ENCODE measurements at places on chromosomes 6 and 20.

- DNase-seq: no peak
These were observed 60.0 kb downstream of the NPEPL1 start for GRCh38 chr20:58752565-58752964.

DNA sequence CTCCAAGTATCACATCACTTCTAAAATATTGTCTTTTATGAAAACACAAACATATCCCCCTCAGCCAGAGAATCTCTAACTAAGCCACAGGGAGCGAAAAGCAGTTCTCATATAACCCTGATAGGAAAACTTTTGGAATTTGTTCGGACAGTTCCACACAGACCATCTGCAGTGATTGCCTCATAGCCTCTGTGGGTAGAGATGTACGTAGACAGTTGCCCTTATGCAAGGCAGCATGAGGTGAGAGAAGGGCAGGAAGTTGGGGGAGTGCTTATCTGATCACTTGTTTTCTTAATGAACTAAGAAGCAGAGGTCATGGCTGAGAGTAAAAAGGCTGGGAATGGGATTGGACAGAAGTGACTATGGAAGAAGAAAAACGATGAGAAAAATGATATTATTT, 39.6 kb downstream of the SLC23A2 start:
- no peak for DNase-seq

- no peak for DNase-seq
These were observed at the start of gene MCHR2 for GRCh38 chr6:99993533-99994251. MCHR2 (minus strand) TSS chr6:99994223; CDS start chr6:99956147, 38,076 bp downstream.

GRCh38 chr6:100881707-100882040, 545 bp upstream of the ASCC3 start:
- no peak for DNase-seq

DNA sequence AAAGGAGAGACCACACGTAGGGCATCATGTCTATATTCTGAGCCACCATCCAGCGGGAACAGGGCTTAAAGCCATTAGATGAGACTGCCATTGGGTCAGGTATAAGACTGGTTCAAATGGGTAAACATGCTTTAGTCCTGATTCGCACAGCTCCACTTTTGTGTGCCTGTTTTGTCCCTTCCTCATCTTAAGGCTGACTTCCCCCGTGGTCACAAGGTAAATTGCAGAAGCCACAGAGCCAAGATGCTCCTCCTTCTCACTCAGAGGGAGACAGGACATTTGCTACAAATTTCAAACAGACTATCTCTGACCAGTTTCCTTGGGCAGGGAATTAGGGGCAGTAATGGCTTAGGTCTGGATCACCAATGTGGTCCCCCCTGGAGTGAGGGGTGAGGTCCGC, 11.4 kb upstream of the IFNGR1 start:
- DNase-seq: no peak

- DNase-seq: no peak
These were observed 32.2 kb downstream of the EIF2S2 start for GRCh38 chr20:34079818-34080217.

- no peak for DNase-seq
These were observed 38.2 kb downstream of the ZNF341 start for GRCh38 chr20:33770005-33770404.

- DNase-seq: peak; percentile 63
These were observed 90.5 kb downstream of the MAN1A1 start for GRCh38 chr6:119259027-119259426.

GRCh38 chr6:149905911-149906371, 8.0 kb upstream of the RAET1E start:
- DNase-seq: no peak

DNA sequence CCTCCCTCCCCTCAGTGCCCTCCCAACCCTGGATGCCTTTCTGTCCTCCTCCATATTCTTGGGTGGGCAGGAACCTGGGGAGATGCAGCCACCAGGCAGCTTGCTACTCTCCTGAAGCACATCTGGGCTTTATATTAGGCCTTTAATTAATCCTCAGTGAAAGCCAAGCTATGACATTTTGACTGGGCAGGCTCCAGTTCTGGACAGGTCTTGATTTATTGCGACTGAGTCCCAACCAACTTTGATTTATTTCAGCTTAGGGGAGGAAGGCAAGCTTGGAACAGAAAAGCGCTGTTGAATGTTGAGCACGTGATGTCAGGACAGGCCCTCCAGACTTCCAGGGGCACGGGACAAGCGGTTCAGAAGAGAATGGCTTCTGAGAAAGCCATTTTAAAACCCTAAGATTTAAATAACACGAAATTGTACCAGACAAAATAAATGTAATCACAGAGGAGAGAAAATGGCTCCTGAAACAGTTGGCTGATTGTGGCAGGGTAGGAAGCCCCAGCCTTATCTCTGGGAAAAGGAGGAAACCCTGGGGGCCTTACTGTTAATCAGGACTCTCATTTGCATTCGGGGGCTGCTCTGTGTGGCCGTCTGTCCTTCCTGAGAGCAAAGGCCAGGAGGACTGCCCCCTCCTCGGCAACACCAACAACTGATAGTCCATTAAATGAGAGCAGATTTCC, 294.2 kb downstream of the FOXC1 start:
- DNase-seq: no peak

- DNase-seq: no peak
These were observed 70.3 kb downstream of the RSPO3 start for GRCh38 chr6:127188744-127189143.

DNA sequence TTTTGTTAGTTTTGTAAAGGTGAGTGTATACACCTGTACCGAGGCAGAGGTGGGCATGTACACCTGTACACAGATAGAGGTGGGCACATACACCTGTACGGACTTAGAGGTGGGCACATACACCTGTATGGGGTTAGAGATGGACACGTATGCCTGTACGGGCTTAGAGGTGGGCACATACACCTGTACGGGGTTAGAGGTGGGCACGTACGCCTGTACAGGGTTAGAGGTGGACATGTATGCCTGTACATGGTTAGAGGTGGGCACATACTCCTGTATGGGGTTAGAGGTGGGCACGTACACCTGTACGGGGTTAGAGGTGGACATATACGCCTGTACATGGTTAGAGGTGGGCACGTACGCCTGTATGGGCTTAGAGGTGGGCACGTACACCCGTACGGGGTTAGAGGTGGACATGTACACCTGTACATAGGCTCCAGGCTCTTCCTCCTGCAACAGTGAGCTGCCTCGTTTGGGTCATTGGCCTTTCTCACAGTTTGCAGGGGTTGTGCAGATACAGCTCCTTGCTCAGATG, 63.7 kb downstream of the PHACTR3 start:
- DNase-seq: no peak

DNA sequence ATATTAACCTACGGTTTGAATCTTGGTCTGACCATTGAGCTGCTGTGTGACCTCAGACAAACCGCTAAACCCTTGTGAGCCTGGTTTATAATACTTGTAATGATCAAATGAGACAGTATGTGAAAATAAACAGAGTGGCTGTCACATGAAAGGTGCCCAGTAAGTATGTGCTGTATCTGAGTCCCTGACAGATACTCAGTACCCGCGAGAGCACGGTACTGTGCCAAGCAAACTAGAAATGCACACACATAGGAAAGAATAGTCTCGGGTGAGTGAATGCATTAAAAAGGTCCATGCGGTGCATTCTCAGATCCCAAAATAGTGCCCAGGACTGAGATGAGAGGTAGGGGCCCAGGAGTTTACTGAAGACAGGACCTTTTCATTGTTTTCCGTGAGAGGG, 93.3 kb downstream of the PPP1R14C start:
- DNase-seq: no peak

- DNase-seq: no peak
These were observed 100.5 kb upstream of the SLC2A12 start for GRCh38 chr6:134152767-134153485.

DNA sequence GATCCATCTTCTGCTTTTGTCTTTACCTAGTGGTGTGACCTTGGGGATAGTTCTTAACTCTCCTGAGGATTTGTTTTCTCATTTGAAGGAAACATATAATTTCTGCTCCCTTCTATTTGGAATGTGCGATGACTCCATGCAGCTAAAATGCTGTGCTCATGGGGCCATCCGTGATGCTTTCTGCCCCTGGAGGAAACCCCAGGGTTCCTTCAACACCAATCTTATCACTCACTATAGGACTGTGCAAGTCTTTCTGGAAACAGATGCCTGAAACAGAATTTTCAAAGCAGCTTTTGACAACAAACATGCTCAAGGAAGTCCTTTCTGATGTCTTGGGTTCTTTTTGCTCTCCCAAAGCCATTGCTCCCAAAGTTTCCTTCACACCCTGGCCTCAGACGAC, 128.8 kb upstream of the GGTLC1 start:
- no peak for DNase-seq

DNA sequence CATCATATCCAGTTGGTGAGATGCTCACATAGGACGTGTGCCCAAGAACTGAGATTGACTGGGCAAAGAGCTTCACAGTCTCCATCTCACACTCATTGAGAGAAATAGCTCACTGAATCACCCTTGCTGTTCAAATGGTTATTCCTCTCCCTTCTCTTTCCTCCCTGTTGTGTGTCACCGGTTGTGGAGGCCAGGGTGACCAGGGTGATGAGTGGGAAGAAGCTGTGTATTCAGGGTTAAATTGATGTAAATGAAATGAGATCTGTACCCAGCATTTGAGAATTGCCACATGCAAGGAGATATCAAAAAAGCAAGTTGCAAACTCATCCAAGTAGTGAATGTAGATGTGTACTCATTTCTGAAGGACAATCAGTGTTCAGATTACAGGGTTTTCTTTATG, 36.6 kb upstream of the VAPB start:
- DNase-seq: no peak

DNA sequence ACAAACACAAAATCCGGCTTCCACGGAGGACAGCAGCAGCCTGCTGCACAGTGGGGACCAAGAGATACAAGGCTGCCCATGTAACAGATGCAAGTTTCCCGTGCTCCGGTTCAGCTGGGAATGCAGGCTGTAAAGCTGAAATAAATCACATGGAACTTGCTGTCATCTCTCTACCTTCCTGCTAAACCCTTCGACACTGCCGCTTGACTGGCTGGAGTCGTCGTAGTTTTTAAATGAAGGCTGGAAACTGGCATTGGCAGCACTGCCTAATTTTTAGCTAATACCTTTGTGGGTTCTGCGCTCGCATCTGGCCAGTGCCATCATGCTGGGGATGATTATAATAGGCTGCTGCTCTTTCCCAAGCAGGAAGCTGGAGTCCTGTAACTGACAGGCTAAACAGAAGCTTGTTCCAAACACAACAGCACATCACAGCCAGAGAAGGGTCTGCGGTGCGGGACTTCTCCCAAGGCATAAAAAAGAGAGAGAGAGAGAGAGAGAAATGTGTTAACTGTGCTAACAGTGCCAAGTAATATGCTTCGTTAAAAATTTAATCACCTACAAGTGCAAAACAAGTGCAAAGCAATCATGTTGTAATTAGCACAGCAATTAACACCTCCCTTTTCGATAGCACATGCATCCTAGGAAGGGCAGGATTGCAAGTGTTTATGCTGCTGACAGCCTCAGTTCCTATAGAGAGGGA, 146.1 kb downstream of the TFAP2A start:
- no peak for DNase-seq

DNA sequence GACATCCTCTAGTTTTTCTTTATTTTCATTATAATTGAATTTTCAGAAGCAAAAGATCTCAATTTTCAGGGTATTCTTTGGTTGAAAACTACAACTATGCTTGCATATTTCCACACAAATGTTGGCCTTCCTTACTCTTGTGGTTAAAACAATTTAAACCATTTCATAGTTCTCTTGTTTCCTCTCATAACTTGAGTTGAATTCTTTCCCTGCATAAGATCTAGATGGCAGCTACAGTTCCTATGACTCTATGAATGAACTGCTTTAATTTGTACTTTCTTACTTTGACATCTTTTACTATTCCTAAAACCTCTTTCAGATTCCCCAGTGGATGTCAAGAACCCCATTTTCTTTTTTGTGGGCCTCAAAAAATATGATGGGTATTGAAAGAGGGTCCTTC, 564.5 kb downstream of the NKAIN2 start:
- no peak for DNase-seq

- DNase-seq: no peak
These were observed 141.2 kb downstream of the JARID2 start for GRCh38 chr6:15387118-15387517.
